SJSA1 (cell line): ENCODE measurements at places on chromosomes 12 and 14.

GRCh38 chr14:69129264-69129880 lies 23.5 kb downstream of the DCAF5 start:
- DNase-seq, result peak; percentile 70

DNA sequence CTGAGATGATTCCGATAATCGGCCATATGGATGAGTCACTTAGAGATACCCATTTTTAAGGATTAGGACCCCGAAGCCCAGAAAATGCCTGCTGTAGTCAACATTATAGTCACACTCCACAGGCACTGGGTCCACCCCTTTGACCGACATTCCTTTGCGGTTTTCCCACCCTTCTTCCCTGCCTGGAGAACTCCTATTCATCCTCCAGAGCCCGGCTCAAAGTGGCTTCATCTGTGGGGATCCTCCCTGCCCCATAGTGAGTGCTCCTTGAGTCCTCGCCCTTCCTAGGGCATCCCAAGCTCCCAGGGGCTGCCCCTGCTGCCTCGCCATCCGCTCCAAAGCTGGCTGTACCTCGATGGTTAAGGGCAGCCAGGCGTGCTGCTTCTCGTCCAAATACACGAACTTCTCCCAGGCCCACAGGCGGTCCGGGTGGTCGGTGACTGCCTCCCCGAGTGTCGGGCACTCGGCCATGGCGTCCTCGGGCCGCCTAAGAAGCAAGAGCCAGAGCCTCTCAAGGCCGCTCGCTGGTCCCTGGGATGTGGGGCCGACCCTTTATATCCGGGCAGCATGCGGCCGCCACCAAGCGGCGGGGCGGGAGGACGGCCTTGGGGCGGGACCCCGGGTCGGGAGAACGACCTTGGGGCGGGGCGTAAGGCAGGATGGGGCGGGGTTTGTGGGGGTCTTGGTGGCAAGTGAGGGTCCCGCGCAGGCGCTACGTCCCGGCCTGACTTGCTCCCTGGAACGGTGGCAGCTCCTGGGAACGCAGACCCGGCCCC lies at the start of gene TCL1A:
TSS of gene TCL1A (minus strand) at position 530 of the 776 bp plus-strand sequence. CDS start at position 471, 59 bp downstream.
- no peak for DNase-seq

GRCh38 chr12:104122298-104122697 lies 15.7 kb downstream of the NFYB start:
- DNase-seq, result no peak

GRCh38 chr12:96421014-96421413 lies 20.8 kb upstream of the CDK17 start:
- DNase-seq, result no peak

DNA sequence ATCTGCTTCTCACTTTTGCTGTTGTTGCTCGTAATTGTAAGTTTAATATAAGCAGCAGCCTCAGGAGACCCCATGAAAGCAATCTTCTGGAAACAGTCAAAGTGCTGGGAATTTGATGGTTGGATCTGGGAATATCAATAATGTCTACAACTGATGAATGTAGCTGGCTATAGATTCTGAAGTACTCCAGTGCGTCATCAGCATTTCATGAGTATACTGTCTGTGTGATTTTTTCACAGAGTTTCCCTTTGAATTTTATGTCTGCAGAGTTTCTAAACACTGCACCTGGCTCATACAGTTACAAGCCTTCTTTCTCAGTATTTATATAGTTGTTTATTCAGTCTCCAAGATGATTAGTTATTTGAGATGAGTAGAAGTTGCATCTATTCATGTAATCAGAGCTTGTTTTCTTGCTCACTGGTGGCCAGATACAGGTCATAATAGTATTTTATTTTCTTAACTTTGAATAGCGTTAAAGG lies 222.3 kb downstream of the RAD51B start:
- DNase-seq, result no peak

DNA sequence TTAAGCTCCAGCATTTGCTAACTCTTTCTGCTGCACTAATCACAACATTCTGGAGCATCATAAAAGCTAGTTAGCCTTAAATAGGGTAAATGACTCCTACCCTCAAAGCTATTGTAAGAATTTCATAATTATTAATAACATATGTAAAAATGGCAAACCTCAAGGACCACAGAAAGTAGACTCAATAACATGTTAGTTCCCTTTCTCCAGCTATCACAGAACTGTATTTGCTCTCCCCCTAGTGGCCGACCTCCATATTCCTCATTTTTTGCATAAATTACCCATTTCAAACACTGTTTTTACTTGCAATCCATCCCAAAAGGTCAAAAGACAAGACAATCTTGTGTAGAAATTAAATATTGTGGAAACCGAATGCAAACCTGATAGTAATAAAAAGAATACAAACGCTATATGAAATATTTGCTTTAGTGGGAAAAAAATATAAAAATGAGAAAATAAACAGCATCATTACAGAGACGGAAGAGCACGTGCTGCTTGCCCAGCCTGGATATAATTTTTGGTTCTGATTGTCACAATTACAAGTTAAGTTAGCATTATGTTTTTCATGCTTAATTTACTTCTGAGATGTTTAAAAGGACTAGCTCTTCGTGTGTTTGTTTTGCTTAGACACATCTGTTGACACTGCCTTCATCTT lies 97.9 kb downstream of the RERGL start:
- no peak for DNase-seq

DNA sequence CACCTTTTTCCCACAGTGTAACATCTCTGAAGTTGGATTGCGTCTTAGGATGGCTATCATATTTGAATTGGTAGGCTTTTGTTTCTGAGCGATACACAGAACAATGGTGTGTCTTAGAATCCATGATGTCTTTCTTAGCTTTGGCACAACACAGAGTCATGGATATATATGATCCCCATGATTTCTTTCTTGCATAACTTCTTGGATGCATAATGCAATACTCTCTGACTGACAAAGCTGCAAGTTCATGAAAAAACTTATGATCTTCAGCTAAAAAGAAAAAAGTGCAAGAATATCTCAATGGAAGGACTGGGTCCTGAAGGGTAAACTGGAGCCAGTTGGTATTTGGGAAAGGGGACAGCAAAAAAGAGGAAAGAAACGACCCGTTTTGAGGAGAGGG lies 48.1 kb downstream of the VWF start:
- DNase-seq, result no peak

GRCh38 chr12:43338848-43339526 lies 213.0 kb downstream of the ADAMTS20 start:
- DNase-seq, result no peak

DNA sequence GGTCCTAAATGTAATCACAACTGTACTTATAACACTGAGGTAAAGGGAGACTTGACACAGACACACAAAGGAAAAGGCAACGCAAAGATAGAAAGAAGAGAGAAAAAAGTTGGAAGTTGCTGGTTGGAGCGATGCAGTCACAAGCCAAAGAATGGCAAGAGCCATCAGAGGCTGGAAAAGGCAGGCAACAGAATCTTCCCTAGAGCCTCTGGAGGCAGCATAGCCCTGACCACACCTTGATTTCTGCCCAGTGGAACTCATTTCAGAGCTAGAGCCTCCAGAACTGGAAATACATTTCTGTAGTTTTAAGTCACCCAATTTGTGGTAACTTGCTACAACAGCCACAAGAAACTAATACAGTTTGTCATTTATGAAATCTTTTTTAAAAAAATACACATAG lies 89.2 kb downstream of the PUS7L start:
- DNase-seq, result no peak
